Activated T-cell treated with anti-CD3 and anti-CD28 coated beads, Interleukin-2, amount 50 U/mL, for 72 hours (primary cell): ENCODE measurements at places on chromosomes 6 and 20. TPM values are rescaled to one million over a fixed set of nuclear protein-coding genes. Genes with fewer than 3 reads are reported as not detected.

The WFDC13 gene
- not detected for total RNA-seq

The ZC2HC1B gene
- total RNA-seq, result not detected

The PFDN4 gene
- total RNA-seq, result 48.9 TPM

The PPP1R14C gene
- total RNA-seq, result 1.8 TPM

The KCNB1 gene
- not detected for total RNA-seq

- no peak for DNase-seq
Observed at GRCh38 chr6:128567029-128567428, 46.6 kb upstream of the PTPRK start.

DNA sequence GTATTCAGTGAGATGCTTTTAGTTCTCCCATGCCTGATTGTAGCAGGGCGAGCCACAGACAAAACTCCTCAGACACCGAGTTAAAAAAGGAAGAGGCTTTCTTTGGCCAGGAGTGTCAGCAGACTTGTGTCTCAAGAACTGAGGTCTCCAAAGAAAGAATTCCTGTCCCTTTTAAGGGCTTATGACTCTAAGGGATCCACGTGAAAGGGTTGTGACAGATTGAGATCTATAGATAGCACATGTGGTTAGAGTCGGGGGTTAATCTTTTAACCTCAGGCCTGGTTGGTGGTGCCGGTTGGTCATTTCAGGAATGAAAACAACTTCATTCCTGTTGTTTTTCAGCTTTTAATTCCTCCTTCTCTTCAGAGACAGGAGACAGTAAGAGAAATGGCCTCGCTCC is 168.8 kb upstream of the GRIK2 start:
- DNase-seq, result no peak

DNA sequence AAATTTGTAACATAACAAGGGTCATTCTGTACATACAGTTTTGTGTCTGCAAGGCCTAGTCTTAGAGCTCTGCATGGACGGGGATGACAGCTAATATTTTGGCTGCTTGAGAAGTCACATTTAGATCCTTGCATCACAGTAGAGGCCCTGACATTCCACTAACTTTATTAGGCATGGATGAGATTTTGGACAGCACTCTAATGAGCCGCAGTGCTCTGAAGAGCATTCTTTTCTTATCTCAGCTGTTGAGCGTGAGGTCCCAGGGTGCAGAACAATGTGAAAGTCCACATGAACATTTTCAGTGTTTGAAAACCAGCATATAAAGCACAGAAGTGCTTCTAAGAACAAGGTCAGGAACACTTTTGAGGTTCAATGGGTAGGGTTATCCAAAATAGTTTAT is 58.9 kb downstream of the IPCEF1 start:
- DNase-seq, result no peak

DNA sequence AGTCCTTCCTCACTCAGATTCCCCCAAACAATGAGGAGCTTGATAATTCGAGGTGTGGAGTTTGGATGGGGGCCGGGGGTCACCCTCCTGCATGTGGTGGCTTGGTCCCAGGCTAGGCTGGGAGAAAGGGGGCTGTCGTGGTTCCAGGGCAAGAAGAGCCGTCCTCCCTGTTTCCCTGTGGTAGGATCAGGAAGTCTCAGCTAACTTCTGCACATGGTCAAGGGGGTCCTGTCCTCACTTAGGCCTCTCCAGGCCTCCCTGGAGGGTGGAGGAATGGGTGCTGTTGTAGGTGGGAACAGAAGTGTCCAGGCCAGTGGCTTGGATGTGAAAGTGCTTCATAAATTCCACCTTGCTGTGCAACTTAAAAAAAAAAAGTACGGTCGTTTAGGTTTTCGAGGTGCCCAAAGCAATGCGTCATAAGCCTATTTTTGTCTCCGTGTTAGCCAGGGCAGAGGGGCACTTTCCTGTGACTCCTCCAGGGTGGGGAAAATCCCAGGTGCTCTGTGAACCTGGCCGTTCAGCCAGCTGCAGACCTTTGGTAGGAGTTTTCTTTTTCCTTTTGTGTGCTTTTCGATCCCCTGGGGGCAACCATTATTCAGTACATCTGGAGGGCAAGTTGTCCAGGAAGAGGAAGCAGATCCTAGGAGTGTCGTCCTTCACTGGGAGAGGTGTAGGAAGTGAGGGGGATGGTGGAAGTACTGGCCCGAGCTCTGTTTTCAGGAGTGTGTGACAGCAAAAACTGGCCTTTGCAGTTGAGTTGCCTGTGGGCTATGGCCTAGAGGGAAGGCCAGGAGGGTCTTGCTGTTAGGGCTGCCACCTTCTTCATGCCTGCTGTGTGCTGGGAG is 9.6 kb downstream of the IGF2R start:
- DNase-seq, result peak; percentile 60

- no peak for DNase-seq
Observed at GRCh38 chr20:20638878-20639277, 73.6 kb downstream of the RALGAPA2 start.

DNA sequence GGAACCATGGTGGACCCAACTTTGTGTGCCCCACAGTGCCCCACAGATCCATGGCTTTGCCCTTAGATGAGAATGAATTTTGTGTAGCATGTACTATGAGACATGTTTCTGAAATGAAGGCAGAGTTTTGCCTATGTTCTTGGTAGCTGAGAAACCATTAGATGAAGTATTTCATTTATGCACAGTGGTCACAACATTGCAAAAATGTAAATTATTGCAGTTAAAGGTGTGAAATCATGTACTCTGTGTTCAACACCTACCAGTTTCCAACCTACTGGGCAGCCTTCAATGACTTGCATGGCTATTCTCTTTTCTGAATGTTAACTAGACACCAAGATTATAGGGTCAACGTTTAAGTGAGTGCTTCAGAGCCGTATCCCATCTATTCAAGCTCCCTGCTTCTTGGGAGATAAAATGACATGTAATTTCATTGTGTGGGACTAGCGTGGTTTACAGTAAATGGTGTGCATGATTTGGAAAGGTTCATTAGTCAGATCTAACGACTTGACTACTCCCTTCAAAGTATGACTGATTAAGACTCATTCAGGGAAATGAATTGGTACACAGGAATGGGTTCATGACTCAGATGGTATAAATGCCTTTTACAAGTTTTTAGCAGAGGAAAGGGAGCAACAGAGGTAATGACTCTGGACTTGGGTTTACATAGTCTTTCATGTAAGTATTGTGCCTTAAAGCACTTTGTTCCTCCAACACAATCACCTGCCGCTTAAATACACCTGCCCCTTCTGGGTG is 106.1 kb upstream of the AKIRIN2 start:
- DNase-seq, result peak; percentile 28
